Activated naive CD4-positive, alpha-beta T cell treated with anti-CD3 and anti-CD28 coated beads for 36 hours (primary cell): ENCODE measurements at places on chromosomes 5 and 9. TPM values are rescaled to one million over a fixed set of nuclear protein-coding genes. Genes with fewer than 3 reads are reported as not detected.

The S100Z gene
- total RNA-seq: 1.1 TPM

The SLCO4C1 gene
- not detected for total RNA-seq

The PCDHGA4 gene
- not detected for total RNA-seq

DNA sequence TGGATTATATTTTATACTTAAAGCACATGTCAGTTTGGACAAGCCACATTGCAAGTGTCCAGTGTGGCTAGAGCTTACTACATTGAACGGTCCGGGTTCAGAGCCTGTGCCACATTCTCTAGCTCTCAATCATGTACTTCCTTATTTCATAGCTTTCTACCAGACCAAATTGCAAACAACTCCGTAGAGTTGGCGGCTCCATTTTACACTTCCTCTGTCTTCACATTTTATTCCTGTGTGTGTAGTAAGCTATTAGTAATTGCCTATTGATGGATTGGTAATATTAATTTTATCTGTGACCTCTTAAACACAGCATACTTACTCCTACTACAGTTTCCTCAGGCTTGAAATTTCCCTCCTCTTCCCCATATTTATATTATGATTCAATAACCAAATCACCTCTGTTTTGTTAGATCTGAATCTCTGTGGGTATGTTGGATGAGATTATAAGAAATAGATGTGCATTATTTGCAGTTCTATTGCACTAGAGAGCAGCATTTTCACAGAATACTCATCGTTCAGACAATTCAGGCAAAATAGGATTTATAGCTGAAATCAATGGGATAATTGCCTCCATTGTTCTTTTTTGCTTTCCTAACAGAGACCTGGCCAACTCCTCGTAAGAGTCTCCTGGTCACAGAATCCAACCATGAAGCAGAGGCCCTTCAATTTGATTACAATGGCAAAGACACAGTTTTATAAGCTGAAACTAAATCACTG, 29.0 kb upstream of the C9orf72 start:
- H3K4me1 ChIP-seq: no peaks in the 10 kb centered on the region
- DNase-seq: no peak
- H3K4me3 ChIP-seq: no peak overlapping the region

DNA sequence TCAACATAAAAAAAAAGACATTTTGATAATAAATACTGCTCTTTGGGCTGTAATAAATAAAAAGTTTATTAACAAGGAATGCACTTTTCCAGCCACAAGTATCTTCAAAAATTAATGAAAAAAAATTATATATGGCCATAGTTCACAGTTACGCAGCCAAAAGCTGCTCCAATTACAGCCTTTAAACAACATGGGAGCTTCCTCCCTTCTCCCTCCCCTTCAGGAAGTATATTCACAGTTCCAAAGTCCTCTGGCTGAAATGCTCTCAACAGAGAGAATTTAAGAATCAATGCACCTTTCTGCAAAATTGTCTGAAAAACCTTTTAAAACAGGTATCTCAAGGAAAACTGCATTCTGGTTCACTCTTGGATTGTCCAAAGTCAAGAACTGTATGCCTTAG, 5.9 kb downstream of the PLK2 start:
- no peak overlapping the region for H3K27ac ChIP-seq
- no peak for DNase-seq
- no peak overlapping the region for H3K4me3 ChIP-seq
- H3K4me1 ChIP-seq: peaks cover 7% of the 10 kb centered on the region
- H3K27me3 ChIP-seq: peaks cover 9% of the 10 kb centered on the region

DNA sequence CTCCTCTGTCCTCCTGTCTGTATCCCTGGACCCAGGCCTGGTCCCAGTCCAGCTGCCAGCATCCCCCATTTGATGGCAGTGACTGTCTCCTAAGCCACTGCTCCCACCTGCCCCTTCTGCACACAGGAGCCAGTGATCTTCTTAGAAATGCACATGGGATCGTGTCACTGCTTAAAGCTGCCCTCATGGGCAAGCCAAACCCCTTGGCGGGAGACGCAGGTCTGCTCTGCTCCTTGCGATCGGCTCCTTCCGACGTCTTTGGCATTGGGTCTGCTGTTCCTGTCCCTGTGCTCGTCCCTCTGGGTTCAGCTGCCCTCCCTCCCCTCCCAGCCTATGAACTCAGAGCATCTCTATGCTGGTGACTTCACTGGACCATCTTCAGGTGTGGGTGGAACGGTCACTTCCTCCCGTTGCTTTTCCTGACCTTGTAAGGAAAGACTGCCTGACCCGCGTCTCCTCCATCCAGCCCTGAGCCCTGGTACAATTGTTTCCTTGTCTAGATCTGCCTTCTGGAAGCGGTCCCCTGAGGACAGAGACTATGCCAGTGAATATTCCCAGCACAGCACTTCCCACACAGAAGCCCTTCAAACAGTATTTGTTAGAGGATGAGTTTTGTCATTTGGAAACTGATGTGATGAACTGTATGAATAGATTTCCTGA, 116.5 kb downstream of the ZNF354C start:
- no peak overlapping the region for H3K4me3 ChIP-seq
- peaks cover 10% of the 10 kb centered on the region for H3K27me3 ChIP-seq
- no peaks in the 10 kb centered on the region for H3K36me3 ChIP-seq
- no peak for DNase-seq
- H3K4me1 ChIP-seq: no peaks in the 10 kb centered on the region
- H3K27ac ChIP-seq: no peak overlapping the region

GRCh38 chr5:108521841-108522506, 140.1 kb upstream of the FBXL17 start:
- H3K27ac ChIP-seq: no peak overlapping the region
- H3K27me3 ChIP-seq: peaks cover 2% of the 10 kb centered on the region
- H3K4me1 ChIP-seq: no peaks in the 10 kb centered on the region
- no peak overlapping the region for H3K4me3 ChIP-seq
- DNase-seq: peak; percentile 23

GRCh38 chr5:113354055-113354454, 80.7 kb downstream of the TSSK1B start:
- H3K36me3 ChIP-seq: no peaks in the 10 kb centered on the region
- H3K27me3 ChIP-seq: no peaks in the 10 kb centered on the region
- no peak overlapping the region for H3K27ac ChIP-seq
- no peaks in the 10 kb centered on the region for H3K4me1 ChIP-seq
- DNase-seq: no peak

DNA sequence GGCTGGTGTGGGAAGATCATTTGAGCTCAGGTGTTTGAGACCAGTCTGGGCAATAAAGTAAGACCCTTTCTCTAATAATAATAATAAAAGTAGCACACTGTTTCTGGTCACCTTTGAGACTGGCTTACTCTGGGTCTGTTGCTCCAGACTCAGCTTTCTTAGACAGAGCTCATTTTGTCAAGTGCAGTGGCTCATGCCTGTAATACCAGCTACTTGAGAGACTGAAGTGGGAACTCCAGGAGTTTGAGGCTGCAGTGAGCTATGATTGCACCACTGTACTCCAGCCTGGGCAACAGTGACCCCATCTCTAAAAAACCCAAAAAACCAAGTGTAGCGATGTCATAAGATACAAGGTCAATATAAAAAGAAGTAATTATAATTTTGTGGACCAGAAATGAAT, 36.4 kb upstream of the RNU6ATAC start:
- H3K27ac ChIP-seq: no peak overlapping the region
- DNase-seq: no peak
- no peaks in the 10 kb centered on the region for H3K27me3 ChIP-seq
- no peak overlapping the region for H3K4me3 ChIP-seq

DNA sequence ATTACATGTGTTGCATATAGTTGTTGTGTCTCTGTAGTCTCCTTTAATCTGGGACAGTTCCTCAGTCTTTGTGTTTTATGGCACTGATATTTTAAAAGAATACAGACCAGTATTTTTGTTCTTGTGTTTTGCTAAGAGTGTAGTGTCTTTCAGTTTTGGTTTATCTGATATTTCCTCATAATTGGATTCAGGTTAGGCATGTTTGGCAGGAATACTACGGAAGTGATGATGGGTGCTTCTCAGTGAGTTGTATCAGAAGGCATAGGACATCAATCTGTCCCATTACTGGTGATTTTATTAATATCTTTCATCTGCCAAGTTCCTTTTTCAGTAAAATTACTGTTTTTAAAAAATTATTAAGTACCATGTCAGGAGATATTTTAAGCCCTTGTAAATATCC, 212.9 kb downstream of the ARHGEF28 start:
- DNase-seq: no peak
- no peaks in the 10 kb centered on the region for H3K36me3 ChIP-seq
- H3K4me1 ChIP-seq: no peaks in the 10 kb centered on the region
- H3K27me3 ChIP-seq: peaks cover 28% of the 10 kb centered on the region

DNA sequence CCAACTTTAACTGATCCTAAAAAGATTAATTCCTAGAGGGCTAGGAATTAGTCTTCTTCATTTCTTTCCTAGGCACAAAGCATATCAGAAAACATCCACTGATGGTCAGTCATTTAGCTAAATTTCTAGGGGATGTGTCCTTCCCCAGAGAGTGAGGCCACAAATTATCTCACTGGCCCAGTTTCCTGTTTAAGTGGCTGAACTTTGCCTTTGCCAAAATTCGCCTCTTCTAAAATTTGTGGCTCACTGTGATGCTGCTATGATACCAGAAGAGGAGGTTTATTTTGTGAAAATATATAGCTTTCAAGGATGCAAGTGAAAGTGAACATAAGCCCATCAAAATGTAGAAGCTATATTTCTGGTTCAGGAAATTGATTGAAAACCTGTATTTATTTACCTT, 98.1 kb upstream of the FER start:
- no peaks in the 10 kb centered on the region for H3K4me1 ChIP-seq
- H3K36me3 ChIP-seq: peaks cover 2% of the 10 kb centered on the region
